Activated T-cell treated with anti-CD3 and anti-CD28 coated beads for 1 hour (primary cell): ENCODE measurements at places on chromosomes 2 and 18.

- no peak for DNase-seq
These were observed 112.2 kb upstream of the NT5C1B start for GRCh38 chr2:18701546-18701945.

DNA sequence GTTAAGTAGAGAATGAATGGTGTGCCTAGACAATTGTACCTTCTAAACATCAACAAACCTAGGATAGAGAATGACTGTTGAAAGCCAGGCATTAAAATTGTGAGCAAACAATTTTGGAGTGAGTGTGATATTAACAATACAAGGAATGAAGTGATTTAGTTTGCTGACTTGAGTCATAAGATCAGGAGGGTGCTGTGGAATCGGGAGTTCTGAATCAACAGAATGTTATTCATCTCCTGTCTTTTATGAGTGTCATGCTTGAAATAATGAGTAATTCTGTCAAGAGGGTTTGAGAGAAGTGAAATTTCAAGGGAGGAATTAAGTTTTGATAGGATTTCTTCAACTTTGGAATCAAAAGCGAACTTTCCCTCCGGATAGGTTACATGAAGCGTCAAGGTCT, 214.4 kb upstream of the DSEL start:
- no peak for DNase-seq

DNA sequence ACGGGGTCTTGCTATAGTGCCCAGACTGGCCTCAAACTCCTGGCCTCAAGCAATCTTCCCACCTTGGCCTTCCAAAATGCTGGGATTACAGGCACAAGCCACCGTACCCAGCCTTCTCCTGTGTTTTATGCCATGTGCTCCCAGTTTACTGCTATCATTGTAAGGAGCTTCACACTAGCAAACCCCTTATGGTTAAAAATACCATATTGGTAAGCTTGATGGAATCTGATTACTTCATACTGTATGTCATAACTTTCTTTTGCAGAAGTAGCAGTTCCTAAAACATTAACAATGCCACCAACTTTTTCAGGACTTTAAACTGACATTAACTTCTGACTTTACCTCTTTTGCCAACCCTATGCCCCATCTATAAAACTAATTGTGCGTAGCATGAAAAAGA, 36.2 kb downstream of the HAT1 start:
- DNase-seq, result no peak

GRCh38 chr2:111664275-111664850, 219.6 kb downstream of the ANAPC1 start:
- DNase-seq, result no peak

DNA sequence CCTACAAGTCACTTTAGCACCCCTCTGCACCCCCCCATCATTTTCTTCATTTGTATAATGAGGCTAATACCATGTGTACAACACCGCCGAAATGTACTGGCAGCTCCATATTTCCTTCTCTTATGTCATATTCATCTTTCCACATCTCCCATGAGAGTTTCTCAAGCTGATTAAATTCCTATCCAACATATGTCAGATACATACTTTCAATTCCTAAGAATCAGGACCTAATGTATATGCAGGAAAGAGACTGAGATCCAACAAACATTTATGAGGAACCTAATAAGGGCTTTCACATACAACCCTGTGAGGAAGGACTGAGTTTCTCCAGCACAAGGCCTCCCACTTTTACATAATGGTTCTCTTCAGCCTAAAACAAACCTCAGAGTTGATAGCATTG, 41.9 kb downstream of the PRKD3 start:
- DNase-seq, result no peak

- DNase-seq, result no peak
These were observed 63.4 kb upstream of the ZEB2 start for GRCh38 chr2:144583381-144583729.

DNA sequence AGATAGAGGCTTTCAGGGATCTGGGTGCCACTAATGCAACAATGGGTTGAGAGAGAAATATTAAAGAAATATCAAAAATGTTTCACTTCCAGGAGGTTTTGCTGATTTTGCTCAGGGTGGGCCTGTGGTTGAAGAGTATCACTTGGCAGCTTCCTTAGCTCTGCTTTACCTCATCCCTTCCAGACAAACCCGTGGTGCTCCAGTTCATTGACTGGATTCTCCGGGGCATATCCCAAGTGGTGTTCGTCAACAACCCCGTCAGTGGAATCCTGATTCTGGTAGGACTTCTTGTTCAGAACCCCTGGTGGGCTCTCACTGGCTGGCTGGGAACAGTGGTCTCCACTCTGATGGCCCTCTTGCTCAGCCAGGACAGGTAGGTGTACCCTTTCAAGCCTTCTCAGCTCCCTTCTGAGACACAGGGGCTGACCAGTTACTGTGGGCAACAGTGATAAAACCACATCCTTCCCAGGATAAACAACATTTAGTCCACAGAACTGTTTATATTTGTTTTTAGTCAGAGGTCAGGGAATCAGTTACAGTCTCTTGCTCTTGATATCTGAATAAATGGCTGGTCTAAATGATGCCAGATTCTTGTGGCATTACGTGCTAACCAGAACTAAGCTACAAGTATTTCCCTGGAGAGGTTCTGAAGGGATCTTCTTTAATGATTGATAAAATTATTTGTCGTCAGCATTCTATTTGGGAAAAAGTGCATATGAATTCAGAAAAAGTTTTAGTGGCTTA, 7.0 kb downstream of the SLC14A1 start:
- DNase-seq, result no peak

GRCh38 chr2:192487636-192488035, 292.9 kb upstream of the TMEFF2 start:
- DNase-seq, result no peak

GRCh38 chr2:132731441-132731840, 61.4 kb upstream of the LYPD1 start:
- no peak for DNase-seq

DNA sequence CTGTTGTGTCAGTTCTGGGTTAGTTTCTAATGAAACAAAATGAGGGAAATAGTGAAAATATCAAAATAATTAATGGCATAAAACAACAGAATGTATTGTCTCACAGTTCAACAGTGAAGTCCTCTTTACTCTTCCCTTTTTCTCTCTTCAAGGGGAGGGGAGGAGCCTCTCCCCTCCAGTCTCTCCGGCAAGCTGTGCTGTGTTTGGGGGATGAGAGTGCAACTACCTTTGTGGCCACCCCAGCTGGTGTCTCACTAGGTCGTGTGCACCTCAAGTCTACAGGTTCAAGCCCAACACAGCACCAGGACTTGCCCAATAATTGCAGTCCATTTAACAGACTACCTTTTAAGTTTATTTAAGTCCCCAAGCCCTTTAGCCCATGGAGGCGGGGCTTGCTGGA, 271.7 kb upstream of the DOK6 start:
- DNase-seq, result no peak

DNA sequence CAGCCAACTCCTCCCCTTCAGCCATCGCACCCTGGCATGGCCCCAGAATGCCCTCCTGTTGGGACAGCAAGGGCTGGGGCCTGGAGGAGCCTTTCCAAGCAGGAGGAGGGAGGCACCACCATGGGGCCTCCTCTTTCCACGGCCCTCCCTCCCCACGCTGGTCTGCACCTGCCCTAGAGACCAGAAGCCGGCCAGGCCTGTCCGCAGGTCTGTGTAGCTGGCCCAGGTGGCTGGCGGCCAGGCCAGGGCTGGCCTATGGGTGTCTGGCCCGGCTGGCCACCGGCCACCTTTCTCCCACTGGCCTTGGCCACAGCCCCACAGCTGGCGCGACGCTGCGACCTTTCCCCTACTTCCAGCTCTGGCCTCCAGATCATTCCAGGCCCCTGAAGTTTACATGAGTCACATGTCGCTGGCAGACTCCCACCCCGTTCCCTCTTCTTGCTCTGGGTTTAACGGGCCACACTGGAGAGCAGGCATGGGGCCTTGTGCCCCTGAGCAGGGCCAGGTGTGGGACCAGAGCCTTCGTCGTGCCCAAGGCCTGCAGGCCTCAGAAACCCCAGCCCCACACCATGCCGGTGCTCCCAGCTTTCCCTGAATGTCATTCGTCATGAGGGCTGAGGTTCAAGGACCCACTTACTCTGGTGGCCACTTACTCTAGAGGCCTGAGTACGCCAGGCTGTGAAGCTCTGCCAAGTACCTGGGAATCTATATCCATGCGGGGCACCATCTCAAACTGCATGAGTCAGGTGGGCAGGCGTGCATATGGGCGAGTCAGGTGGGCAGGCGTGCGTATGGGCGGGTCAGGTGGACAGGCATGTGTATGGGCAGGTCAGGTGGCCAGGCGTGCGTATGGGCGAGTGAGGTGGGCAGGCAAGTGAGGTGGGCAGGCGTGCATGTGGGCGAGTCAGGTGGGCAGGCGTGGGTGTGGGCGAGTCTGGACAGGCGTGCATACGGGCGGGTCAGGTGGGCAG, 33.3 kb upstream of the KLF11 start:
- no peak for DNase-seq

DNA sequence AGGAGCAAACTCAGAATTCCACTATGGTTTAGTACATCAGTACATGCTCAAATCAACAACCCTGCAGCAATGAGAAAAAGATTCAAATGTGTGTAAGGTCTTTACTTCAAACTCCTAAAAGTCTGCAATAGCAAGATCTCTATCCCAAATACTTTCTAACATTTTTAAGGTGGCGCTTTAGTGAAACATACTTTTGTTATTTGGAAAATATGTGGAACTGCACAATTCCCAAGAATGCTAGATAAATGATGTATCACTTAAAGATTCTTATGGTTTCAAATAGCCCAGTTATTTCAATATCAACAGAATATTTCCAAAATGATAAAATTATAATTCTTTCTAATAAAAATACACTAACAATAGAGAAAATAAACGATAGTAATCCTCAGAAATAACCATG, 227.6 kb upstream of the SMAD7 start:
- no peak for DNase-seq

DNA sequence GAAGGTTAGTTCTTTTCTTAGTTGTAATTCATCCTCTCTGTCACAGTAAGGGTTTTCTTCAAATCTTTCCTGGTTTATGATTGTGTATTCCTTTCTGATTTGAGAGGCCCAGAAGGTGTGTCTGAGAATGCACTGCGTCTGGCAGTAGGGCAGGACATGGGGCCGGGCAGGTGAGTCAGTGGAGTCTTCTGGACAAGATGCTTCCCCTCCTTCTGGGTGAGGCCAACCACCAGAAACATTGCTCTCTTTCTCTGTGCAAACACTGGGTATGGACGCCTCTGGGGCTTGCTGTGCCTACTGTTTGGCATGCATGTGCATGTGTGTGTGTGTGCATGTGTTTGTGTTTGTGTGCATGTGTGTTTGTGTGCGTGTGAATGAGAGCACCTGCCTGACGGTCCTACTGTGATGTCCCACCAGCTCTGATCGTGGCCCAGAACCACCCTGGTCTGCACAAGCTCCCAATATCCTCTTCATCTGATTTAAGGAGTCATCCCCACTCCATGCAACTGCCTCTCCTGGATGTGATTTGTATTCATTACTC, 93.2 kb upstream of the DLX2 start:
- no peak for DNase-seq

GRCh38 chr2:177395351-177396065, 2.9 kb downstream of the AGPS start:
- no peak for DNase-seq

DNA sequence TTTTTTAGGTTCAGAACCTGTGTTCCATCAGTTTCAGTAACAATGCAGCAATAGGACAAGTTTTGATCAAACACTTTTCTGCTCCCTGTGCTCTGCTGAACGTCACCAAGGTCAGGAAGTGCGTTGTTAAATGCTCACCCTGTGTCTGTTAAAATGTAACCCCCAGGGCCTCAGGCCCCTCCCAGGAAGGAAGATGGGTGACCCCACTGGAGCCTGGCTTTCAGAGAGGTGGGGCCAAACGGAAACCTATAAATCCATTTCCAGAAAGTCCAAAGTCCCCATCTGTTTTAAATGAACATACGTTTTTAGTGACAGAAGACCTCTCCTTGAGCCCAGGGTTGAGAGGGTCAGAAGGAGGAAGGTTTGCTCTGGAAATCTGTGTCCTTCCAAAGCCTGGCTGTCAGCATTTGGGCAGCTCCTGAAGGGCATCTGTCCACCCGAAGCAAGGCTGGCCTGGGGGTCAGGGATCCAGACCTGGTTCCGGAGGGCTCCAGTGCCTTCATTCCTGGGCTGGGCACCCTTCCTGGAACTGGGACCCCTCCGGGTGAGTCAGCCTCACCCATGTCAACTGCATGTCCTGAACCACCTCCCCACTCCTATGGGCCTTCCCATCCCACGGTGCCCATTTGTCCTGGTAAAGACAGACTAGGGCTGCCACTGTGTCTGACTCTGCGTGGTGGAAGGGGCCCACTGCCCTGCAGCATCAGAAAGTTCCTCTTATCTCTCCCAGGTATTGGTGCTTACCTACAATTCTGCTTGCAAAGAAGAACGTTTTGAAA, 117.4 kb upstream of the COPS8 start:
- peak; percentile 9 for DNase-seq

DNA sequence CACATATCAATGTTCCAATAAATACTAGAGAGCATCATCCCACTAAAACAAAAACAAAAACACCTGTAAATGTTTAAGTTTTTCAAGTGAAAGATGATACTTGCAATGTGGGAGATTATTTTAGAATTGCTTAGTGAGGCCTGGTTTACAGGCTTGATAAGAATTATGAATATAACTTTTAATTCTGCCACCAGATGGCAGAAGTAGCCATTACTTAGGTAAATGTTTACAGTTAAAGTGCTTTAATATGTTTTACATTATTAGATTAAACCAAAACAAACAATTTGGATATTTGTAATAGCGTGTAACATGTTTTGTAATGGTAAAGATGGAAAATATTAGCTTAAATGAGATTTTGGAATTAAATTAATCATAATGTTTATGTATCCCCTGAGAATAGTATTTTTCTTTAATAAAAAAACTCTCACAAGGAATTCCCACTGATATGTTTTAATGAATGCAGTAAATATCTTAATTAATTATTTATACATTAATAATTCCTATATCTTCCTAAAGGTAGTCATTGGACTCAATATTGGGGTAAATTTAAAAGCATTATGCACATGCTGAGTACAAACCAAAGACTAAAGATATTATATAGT, 522.0 kb downstream of the SPAG16 start:
- DNase-seq, result no peak

DNA sequence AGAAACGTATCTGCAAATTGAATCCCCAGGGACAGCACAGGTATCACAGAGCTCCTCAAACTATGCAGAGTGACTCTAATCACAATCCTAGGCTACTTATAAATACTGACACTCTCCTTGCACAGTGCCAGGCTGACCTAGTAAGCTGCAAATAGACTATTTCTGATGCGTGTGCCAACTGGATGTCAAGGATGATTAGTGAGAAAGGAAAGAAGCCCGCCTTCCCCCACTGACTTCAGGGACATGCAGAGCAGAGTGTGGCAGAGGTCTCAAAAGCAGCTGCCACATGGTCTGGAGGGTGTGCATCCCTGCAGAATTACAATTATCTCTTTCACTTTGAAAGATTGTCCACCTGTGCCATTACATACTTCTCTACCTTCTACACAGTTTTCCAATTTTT, 235.6 kb downstream of the CPS1 start:
- DNase-seq, result no peak

GRCh38 chr2:170723446-170723958, 8.4 kb downstream of the SP5 start:
- DNase-seq, result no peak
